AG04450 (cell line): ENCODE measurements at places on chromosomes 7 and 10. TPM values are rescaled to one million over a fixed set of nuclear protein-coding genes. Genes with fewer than 3 reads are reported as not detected.

DNA sequence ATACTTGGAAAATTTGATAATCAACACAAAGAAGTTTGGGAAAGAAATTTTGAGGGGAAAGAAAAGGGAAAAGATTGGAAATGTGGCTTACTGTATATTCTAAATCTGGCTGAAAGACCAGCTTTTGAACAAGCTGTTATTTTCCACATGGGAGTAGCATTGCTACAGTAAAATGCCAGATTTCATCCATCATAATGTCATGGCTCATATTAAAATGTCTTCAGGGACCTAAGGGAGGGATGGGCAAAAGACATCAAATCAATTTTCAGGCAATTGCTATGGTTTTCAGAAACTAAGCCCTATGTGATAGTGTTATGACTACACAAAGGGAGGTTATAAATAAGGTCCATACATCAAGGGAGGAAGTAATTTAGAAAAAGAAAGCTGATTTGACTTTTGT is 1116.9 kb upstream of the CELF2 start:
- DNase-seq = no peak

The MEOX2 gene
- not detected in 2 replicates for polyA plus RNA-seq

The NEUROD6 gene
- polyA plus RNA-seq = not detected in 2 replicates

GRCh38 chr10:59562126-59562525 is 147.5 kb downstream of the SLC16A9 start:
- no peak for DNase-seq

The PIP gene
- not detected in 2 replicates for polyA plus RNA-seq

GRCh38 chr7:157662981-157663716 is 326.3 kb downstream of the DNAJB6 start:
- no peak for DNase-seq

- DNase-seq = no peak
Measured at GRCh38 chr7:74141705-74142104, 32.5 kb upstream of the EIF4H start.

GRCh38 chr10:74432841-74433594 is 282.0 kb downstream of the ADK start:
- DNase-seq = peak; percentile 29

DNA sequence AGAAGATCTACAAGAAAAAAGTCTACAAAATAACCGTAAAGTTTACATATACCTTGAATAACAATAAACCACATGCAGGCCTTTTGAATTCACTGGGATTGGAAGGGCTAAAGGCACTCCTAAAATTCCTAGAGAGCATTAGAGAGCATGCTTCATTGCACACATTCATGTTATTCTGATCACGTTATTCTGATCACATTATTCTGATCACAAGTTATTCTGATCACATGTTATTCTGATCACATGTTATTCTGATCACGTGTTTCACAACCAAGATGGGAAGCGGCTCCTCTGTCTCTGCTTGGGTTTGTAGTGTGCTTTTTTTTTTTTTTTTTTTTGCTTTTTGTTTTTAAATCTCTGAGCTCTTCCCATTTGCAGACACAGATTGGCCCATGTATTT is 20.5 kb downstream of the ADARB2 start:
- no peak for DNase-seq

DNA sequence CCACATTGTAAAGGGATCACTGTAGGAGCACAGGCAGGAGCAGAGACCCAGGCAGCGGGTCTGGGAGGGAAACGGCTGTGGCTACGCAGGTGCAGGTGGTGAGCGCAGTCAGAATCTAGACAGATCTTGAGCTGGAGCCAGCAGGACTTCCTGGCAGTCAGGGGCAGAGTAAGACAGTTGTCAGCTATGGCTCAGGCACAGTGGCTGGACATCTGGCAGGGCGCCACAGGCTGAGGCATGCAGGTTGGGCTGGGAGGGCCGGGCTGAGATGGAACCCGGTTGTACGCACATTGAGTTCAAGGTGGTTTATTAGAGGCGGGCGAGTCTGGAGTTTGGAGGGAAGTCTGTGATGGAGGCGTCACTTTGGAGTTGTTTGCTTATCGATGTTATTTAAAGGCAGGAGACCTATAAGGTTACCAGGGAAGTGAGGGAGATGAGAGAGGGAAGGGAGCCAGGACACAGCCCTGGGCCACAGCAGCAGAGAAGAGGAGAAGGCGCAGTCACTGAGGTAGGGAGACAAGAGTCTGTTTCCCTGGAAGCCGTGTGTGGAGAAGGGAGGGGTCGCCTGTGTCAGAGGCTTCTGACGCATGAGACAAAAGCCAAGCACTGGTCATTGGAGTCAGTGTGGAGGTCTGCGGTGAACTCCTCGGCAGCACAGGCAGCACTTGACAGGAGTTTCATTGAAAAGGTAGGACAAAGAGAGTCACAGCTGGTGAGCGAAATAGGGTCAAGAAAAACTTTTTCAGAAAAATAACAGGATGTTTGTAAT is 73.8 kb downstream of the LANCL2 start:
- no peak for DNase-seq

The C10orf53 gene
- not detected in 2 replicates for polyA plus RNA-seq

The SRGN gene
- polyA plus RNA-seq = 137 and 154 TPM in 2 replicates

GRCh38 chr10:121449482-121449924 is 148.7 kb downstream of the FGFR2 start:
- no peak for DNase-seq

DNA sequence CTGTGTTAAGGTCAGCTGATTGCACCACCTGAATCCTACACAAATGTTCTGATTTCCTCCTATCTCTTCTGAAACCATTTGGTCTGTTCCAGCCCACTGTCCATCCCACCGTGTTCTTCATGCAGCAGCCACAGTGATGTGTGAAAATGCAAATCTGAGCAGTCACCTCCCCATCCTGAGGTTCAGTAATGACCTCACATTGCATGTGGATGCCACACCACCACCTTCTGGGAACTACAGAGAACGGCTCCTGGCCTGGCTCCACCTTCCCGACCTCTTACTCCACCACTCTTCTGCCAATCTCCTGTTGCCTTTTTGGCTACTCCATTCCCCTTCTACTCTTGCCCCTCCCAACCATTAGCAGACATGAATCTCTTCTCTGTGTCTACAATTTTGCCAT is 244.4 kb downstream of the TNS3 start:
- DNase-seq = no peak

The FAM131B gene
- polyA plus RNA-seq = 3.1 and 4.2 TPM in 2 replicates

The ARHGAP22 gene
- 8.2 and 9.6 TPM in 2 replicates for polyA plus RNA-seq

The FGL2 gene
- 28.8 TPM in 2 replicates for polyA plus RNA-seq

The DUS4L gene
- 4.8 and 6.0 TPM in 2 replicates for polyA plus RNA-seq

GRCh38 chr10:57638411-57638810 is 629.3 kb downstream of the IPMK start:
- DNase-seq = no peak

DNA sequence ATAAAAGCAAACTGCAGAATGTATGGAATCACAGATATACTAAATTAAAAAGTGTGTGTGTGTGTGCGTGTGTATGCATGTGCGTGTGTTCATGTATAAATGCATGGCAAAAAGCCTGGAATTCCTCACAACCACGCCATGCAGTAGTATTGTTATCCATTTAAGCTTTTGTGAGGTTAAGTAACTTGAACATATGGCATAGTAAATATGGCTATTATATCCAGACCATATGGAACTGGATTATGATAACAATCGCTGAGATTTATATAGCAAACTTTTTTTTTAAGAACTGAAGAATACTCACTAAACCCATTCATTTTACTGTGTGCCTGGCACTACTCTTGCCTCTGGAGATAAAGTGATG is 22.3 kb upstream of the NANOS1 start:
- no peak for DNase-seq

The CDH23 gene
- polyA plus RNA-seq = 0.01 TPM in 2 replicates

The RNF32 gene
- 0.98 and 1.3 TPM in 2 replicates for polyA plus RNA-seq

DNA sequence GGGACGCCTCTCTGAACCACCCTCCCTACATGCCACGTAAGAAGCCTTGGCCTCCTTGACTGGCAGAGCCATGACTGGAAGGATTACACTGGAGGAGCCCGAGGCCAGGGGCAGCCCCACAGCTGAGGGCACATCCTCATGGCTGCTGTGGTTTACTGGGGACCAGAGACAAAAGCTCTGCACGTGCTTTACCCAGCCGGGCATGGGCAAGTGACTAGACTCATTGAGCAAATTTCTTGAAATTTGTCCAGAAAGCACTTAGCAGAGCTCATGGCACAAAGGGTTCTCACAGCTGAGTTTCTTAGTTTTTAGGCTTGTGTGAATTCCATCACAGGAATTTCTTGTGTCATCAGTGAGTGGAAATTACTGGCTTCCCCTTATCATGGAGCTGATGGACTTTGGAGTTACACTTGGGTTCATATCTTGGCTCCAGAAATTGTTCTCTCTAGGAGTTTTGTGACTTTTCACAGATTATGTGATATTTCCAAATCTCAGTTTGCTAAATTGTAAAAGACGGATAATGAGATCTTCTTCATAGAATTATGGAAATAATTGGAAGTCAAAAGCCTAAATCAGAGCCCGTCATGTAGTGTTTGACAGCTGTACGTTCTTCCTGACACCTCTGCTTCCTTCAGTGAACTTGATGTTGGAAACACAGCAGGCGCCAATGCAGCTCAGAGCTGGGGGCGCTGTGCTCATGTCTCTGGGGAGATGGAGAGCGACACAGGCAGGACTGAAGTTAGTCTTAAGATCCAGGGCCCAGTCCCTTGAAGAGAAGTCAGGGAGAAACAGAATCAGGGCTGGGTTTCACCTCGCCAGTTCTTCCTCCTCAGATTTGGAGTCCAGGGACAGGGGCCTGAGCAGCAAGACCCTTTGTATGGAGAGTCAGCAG is 47.7 kb upstream of the MGAM2 start:
- no peak for DNase-seq

GRCh38 chr7:19322002-19322401 is 176.8 kb upstream of the FERD3L start:
- no peak for DNase-seq

DNA sequence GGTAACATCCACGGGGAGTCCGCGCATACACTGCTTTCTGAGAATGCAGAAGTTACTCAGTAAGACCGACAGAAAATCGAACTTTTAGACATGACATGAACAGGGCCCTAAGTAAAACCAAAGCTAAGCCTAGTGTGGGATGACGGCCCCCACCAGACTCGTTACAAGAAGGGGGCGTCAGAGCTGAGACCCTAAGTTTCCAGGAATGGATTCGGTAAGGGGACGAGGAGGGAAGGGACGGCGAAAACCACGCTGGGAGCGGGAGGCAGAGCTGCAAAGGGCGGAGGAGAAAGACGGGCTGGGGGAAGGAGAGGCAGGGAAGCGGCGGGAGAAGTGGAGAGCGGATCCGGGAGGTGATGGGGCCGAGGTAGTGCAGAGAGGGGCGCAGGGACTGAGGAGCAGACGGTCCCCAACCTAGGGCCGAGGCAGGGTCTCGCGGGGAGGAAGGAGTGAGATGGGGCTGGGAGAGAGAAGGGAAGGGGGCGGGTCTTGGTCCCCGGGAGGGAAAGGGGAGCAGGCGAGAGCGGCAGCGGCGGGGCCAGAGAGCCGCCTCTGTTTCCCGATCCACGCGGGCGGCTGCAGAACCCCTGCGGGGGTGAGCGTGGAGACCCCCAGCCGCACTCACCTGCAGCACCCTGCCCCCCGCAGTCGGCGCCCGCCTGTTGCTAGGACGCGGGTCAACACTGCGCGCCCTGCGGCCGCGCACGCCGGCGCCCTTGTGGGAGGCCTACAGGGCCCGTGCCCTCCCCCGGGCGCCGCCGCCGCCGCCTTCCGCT is 513 bp downstream of the ODAD2 start:
- DNase-seq = no peak
